Right lobe of liver (tissue), 6 donors: ENCODE measurements at places on chromosomes 2 and 18. TPM values are rescaled to one million over a fixed set of nuclear protein-coding genes. Genes with fewer than 3 reads are reported as not detected.

The RSAD2 gene
- 0.95 TPM for total RNA-seq

The MYL1 gene
- total RNA-seq, result 1.3 TPM

The USP37 gene
- total RNA-seq, result 5.6 TPM

The ABCG8 gene
- 33.6 TPM for total RNA-seq

The CTNNA2 gene
- total RNA-seq, result not detected

The CFAP53 gene
- not detected for total RNA-seq

The DUSP11 gene
- 14.2 TPM for total RNA-seq

The DNAJC5G gene
- not detected for total RNA-seq

The LAMA3 gene
- total RNA-seq, result 5.0 TPM

The PROKR1 gene
- total RNA-seq, result not detected

The ZSWIM2 gene
- not detected for total RNA-seq

The SALL3 gene
- not detected for total RNA-seq

The CHRNG gene
- not detected for total RNA-seq

The NDUFAF7 gene
- total RNA-seq, result 10.0 TPM

The ALPI gene
- total RNA-seq, result not detected

The IL1R2 gene
- 22.8 TPM for total RNA-seq

The SP5 gene
- total RNA-seq, result 16.0 TPM

The HRH4 gene
- 0.07 TPM for total RNA-seq

The STON1 gene
- total RNA-seq, result 1.1 TPM

The RIT2 gene
- total RNA-seq, result not detected

The RPE gene
- total RNA-seq, result 25.3 TPM

The PAX8 gene
- total RNA-seq, result 0.27 TPM

The SERPINB11 gene
- total RNA-seq, result not detected

The FOXI3 gene
- total RNA-seq, result not detected

The KIAA2012 gene
- total RNA-seq, result 0.37 TPM

The TXNDC2 gene
- not detected for total RNA-seq

The CCBE1 gene
- 6.0 TPM for total RNA-seq

The NT5C1B gene
- total RNA-seq, result not detected

The IL1R1 gene
- total RNA-seq, result 55.5 TPM

The MBD1 gene
- total RNA-seq, result 31.3 TPM

The SLC9A2 gene
- not detected for total RNA-seq

The CARF gene
- total RNA-seq, result 3.0 TPM

The LBX2 gene
- total RNA-seq, result 6.3 TPM

The ANKRD62 gene
- not detected for total RNA-seq

The VWA3B gene
- total RNA-seq, result not detected

The SCTR gene
- 0.12 TPM for total RNA-seq

The LAMA1 gene
- 0.18 TPM for total RNA-seq

The CHST10 gene
- 0.56 TPM for total RNA-seq

The IL1F10 gene
- total RNA-seq, result not detected

The CYTIP gene
- total RNA-seq, result 1.1 TPM

The STPG4 gene
- total RNA-seq, result not detected

The UCN gene
- total RNA-seq, result 2.0 TPM

The CDH2 gene
- total RNA-seq, result 32.3 TPM

The MOCOS gene
- total RNA-seq, result 25.6 TPM

The NR4A2 gene
- 1.1 TPM for total RNA-seq

The GNAL gene
- 1.6 TPM for total RNA-seq

The CDH7 gene
- total RNA-seq, result not detected

The FBLN7 gene
- total RNA-seq, result 5.4 TPM

The GPR55 gene
- total RNA-seq, result not detected

The RNF125 gene
- 9.1 TPM for total RNA-seq

The SCYGR4 gene
- total RNA-seq, result not detected
